ENCODE measurements at places on chromosomes 11 and 22. TPM values are rescaled to one million over a fixed set of nuclear protein-coding genes. Genes with fewer than 3 reads are reported as not detected.

GRCh38 chr22:32971276-32971675 lies 86.9 kb downstream of the SYN3 start:
- no peak for DNase-seq

HEPN1 gene
- total RNA-seq = not detected

DNA sequence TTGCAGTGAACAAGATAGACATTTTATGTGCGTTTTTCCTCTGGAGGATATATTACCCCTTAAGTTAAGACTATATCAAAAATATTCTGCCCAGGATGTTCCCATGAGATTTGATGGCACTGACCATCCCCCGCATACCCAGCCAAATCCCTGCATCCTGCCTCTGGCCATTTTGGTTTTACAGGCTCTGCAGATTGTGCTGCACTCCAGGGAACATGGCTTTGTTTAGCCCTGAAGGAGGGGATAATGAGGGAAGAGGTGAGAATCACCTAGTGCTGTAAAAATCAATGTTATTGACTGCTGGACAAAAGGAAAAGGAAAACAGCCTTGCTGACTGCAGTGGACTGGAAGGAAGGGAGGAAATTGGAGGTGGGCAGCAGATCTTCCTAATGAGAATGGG lies 717.4 kb downstream of the DLG2 start:
- DNase-seq = no peak

VPS26B gene
- 42.7 TPM for total RNA-seq

GRCh38 chr11:22674470-22675439 lies 8.3 kb downstream of the GAS2 start:
- DNase-seq = no peak

DNA sequence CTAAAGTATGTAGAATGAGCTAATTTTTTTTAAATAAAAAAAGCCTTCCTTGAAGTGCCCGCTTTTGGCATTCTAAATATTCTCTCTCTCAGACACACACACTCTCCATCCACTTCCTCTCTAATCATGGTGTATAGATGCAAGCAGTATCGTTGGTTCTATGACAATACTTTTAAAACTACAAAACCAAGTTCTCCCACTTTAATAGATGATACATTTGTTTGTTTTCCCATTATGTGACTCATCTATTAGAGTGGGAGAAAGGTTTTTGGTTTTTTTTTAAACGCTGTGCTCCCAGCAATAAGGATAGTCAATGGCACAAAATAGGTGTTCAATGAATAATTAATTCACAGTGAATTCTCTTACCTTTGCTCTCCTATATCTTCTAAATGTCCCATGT lies 44.6 kb downstream of the FZD4 start:
- no peak for DNase-seq

- DNase-seq = peak; percentile 60
Observed at GRCh38 chr11:61163714-61164605, 2.7 kb upstream of the VPS37C start.

MUC5AC gene
- 0.35 TPM for total RNA-seq

DNA sequence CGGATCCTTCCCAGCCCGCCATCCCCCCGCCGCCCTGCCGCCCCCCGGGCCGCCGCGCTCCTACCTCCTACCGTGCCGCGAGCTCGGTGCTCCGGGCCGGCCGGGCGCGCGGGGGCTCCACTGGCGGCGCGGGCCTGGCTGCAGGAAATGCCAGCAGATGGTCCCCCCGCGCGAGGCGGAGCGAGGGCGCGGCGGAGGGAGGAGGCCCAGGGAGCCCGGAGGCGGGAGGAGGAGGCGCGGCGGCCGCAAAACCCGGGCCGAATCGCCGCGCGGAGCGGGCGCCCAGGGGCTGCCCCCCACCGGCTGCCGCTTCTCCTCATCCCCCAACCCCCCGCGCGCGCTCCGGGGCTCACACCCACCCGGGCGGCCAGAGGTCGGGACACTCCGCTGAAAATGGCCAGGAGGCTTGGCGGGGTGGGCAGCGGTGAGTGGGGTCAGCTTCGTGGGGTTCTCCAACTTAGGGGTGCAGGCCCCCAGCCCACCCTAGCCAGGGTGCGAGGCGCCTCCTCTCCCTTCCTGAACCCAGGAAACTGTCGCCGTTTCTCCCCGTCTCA lies at the start of gene OSBPL5:
OSBPL5 (minus strand) TSS at position 159 of the 554 bp plus-strand sequence. CDS start 36,162 bp downstream, outside the sequence.
- peak; percentile 83 for DNase-seq

C22orf31 gene
- total RNA-seq = not detected

GRCh38 chr11:130464291-130464812 lies 15.9 kb downstream of the ADAMTS15 start:
- no peak for DNase-seq

GRCh38 chr11:1826552-1827094 lies 8.2 kb upstream of the SYT8 start:
- DNase-seq = peak; percentile 65

- no peak for DNase-seq
Observed at GRCh38 chr11:10375280-10375971, 70.6 kb downstream of the ADM start.

- DNase-seq = no peak
Observed at GRCh38 chr11:86805873-86806310, 5.5 kb downstream of the PRSS23 start.

GRCh38 chr11:32870676-32871075 lies 21.9 kb upstream of the QSER1 start:
- no peak for DNase-seq

DNA sequence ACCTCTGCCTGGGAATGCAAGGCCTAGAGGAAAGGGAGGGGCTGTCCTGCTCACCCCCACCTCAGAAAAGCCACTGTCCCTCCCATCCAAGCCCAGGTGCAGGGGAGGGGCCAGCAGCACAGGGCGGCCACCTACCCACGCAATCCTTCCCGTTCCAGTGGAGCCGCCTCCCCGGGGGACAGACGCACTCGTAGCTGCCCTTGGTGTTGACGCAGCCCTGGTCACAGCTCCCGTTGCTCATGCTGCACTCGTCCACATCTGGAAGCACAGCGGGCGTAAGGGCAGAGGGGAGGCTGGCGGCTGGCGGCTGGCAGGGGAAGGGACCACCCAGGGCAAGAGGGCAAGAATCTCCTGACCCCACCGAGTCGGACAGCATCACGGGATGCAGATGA lies 40.3 kb upstream of the TTLL12 start:
- no peak for DNase-seq

SLC5A4 gene
- 1.4 TPM for total RNA-seq

PANX3 gene
- total RNA-seq = not detected

DNA sequence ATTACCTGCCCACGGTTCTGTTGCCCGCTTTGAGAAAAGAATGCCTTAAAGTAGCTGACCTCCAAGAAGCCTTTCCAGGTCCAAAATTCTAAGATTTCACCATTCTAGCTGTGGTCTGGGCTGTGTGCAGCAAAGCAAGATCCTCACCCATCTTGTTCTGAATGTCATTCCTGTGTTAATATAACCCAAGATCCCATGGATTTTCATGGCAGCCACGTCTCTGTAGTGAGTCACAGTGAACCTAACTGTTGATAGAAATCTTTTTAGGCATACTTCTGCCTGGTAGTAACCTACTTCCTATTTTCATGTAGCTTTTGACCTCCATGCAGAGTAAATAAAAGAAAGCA lies 210.0 kb downstream of the NAV2 start:
- DNase-seq = no peak

- no peak for DNase-seq
Observed at GRCh38 chr11:12249590-12250260, 127.6 kb upstream of the PARVA start.

MMP27 gene
- not detected for total RNA-seq

SMIM35 gene
- total RNA-seq = not detected

C1QTNF5 gene
- 28.2 TPM for total RNA-seq

DNA sequence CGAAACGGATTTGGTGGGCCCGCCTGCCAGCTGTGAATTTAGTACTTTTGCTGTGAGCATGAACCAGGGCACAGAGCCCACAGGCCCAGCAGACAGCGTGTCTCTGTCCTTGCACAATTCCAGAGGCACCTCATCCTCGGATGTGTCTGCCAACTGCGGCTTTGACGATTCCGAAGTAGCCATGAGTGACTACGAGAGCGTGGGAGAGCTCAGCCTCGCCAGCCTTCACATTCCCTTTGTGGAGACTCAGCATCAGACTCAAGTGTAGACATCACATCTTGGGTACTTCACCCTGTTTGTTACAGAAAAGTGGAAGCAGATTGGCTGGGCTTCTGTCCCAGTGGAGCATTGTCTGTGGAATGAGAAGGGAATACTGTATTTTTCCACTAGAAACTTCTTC lies 78.6 kb upstream of the MTNR1B start:
- DNase-seq = no peak

GRCh38 chr11:62071408-62071807 lies 52.4 kb upstream of the INCENP start:
- no peak for DNase-seq

DNA sequence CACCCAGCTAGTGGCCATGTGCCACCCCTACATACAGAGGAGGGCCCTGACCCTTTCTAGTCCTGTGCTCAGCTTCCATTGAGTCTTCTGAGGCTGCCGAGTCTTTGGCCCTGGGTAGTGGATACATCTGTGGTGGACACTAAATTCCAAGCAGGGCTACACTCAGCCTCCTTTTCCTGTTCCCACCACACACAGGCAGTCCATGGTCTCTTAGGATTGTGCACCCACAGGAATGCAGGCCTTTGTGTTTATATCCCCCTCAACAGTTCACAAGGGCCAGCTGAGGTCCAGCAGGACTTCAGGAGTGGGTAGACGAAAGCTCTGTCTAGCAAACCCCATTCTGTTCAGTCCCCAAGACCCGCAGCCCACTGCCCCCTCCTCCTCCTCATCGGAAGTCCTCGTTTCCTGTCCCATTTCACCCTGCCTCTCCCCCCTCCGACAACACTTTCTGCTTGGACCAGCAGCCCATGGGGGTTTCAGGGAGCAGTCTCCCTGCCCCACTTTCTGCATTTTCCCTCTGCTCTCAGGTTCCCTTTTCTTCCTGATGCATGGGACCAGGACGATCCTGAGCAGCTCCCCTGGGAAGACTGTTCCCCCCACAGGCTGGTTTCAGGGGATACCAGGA lies 91.8 kb downstream of the SWAP70 start:
- no peak for DNase-seq

- peak; percentile 46 for DNase-seq
Observed at GRCh38 chr11:90134478-90135003, at the start of gene NAALAD2. Gene NAALAD2 (plus strand): TSS chr11:90134663. CDS start chr11:90134759, 96 bp downstream.

TRIM29 gene
- 8.3 TPM for total RNA-seq

UPK3A gene
- total RNA-seq = not detected

- no peak for DNase-seq
Observed at GRCh38 chr11:99687320-99687719, 666.6 kb downstream of the CNTN5 start.

RIMBP3C gene
- 0.47 TPM for total RNA-seq

TRIM49 gene
- total RNA-seq = not detected

- DNase-seq = no peak
Observed at GRCh38 chr11:35305670-35306382, 113.5 kb downstream of the SLC1A2 start.

DNA sequence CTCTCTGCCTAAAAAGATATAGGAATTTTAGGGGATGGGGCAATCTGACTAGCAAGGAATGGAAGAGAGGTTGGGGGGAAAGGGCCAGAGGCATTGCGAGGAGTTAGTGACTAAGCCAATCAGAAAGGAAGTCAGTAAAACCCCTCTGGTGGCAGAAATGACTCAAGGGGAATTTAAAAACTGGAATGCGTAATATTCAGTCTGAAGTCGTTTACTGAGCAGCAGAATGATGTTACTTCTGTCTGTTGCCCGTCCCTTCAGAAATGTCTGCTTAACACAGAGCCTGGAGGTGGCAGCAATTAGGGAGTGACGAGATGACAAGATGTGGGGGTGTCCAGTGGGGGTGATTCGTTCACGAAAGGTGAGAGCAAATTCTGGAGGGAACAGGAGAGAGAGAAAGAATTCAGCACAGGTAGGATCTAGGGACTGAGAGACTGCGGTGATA lies 107.7 kb upstream of the CLMP start:
- DNase-seq = no peak

- DNase-seq = no peak
Observed at GRCh38 chr22:49310354-49310753, 517.3 kb downstream of the BRD1 start.

- DNase-seq = peak; percentile 50
Observed at GRCh38 chr11:32830413-32830738, 649 bp downstream of the PRRG4 start.

- DNase-seq = no peak
Observed at GRCh38 chr11:127330044-127330443, 329.5 kb upstream of the KIRREL3 start.

DNA sequence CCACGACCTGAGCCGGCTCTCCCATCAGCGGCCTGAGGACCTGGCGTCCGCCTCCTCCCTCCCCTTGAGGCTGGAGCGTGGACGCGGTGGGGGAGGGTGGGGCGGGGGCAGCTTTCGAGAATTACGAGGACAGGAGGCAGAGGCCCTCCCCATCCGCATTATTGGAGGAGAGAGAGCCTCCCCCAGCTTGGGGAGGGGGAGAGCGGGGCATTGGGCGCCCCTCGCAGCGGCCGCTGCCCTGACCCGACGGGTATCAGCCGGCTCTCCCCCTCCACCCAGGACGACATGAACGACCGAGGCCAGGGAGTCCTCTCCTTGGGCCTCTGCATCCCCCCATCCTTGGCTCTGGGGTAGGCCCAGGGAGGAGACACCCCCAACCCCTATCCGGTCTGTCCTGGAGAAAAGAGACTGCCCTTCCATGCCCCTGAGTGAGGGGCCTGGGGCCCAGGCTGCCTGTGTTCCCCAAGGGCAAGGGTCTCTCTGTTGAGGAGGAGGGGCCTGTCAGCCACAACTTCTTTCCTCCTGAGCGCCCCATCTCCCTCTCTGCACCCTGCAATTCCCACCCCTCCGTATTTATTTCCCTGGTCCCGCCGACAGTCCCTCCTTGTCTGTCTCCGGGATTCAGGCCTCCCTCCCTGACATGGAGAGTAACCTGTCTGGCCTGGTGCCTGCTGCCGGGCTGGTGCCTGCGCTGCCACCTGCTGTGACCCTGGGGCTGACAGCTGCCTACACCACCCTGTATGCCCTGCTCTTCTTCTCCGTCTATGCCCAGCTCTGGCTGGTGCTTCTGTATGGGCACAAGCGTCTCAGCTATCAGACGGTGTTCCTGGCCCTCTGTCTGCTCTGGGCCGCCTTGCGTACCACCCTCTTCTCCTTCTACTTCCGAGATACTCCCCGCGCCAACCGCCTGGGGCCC lies 495 bp downstream of the GPR137 start:
- no peak for DNase-seq

Data from lower lobe of right lung (tissue), 2 donors.